ENCODE measurements at places on chromosomes 3 and 15.

- peak; percentile 0 for DNase-seq
Measured at GRCh38 chr15:32029409-32029861, 880 bp upstream of the CHRNA7 start.

DNA sequence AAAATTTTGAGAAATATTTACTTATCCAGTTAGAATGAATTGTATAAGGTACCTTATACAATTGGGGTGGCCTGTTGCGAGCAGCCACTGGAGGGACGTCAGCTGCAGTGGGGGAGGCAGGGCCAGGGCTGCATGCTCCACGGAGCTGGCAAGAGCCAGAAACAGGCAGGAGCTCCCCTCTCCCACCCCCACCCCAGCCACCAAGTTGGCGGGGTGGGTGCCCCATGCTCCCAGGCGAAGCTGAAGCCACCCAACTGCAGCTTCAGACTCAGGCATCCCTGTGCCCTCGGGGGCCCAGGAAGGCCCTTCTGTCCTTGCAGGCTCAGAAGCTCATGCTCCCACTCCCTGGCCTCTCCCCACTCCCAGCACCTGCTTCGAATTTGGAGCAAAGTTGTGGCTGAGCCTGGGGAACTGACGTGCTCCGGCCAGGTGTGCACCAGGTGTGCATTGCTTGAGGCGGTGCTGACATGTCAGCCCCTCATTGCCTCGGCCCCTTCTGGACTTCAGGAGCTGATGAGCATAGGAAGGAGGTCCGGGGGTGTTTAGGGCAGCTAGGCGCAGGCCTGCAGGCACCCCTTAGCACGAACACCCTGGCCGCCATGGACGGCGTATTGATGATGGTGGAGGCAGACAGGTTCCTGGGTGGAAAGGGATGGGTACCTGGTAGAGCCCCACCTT is 743.8 kb upstream of the GBE1 start:
- no peak for DNase-seq

GRCh38 chr3:39000008-39000450 is 51.7 kb downstream of the SCN11A start:
- DNase-seq: peak; percentile 27

DNA sequence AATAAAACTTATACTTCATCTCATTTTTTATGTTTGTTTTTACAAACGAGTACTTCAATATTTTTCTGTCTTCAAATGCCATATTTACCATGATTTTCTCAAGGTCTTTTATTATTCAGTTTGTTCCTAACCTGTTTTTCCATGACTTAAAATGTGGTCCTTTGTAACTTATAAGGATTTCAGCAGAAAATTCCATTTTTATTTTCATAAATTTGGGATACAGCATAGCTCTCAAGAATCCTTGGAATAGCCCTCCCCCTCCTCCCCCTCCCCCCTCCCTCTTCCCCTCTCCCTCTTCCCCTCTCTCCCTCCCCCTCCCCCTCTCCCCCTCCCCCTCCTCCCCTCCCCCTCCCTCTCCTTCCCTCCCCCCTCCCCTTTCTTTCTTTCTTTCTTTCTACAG is 14.9 kb upstream of the STX19 start:
- DNase-seq: no peak

DNA sequence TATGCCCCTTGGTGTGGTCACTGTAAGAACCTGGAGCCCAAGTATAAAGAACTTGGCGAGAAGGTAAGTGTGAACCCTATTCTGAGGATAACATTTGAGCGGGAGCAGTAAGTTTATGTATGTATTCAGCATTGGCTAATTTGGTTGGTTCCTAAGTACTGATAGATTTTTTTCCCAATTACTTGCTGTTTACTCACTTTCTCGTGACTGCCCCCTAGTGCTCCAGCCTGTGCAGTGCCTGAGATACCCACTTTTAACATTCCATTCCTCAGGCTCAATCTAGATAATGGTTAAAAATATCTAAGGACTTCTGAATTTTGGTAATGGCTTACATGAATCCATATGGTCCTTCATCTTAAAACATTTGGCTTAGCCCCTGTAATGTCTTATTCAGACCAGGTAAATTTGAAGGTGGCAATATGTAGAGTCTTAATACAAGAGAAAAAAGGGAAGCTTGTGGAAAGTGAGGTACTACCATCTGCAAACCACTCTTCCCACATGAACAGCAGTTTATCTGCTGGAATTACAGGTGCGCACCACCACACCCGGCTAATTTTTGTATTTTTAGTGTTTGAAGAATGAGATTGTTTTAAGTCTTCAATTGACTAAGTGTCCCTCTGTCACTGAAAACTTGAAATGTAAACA is 7.1 kb downstream of the ELL3 start:
- DNase-seq: peak; percentile 41

- peak; percentile 70 for DNase-seq
Measured at GRCh38 chr15:77907824-77908751, 169.4 kb downstream of the TBC1D2B start.

DNA sequence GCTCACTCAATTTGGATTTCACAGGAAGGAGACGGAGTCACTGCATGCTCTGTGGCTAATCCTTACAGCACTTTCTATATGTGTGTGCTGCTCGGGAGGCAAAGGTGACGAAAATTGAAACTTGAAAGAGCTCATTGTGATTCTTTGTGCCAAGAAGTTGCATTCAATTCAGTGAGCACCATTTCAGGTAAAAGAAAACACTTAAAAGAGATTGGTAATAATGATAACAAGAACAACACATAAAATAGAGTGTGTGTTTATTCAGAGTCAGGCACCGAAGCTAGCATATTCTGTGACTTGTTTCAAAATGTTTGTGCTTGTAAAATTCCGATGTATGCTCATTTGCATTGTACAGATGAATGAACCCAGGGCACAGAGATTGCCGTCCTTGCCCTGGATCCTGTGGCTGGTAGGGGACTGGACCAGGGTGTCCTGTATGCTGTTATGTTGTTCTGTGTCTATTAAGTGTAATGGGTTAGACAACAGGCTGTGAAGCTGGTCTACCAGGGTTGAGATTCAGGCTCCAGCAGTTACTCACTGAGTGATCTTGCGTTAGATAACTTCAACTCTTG is 193.3 kb upstream of the PROK2 start:
- DNase-seq: no peak

GRCh38 chr3:8548502-8549275 is 47.1 kb downstream of the LMCD1 start:
- no peak for DNase-seq

GRCh38 chr3:178428037-178428436 is 108.2 kb upstream of the KCNMB2 start:
- no peak for DNase-seq

DNA sequence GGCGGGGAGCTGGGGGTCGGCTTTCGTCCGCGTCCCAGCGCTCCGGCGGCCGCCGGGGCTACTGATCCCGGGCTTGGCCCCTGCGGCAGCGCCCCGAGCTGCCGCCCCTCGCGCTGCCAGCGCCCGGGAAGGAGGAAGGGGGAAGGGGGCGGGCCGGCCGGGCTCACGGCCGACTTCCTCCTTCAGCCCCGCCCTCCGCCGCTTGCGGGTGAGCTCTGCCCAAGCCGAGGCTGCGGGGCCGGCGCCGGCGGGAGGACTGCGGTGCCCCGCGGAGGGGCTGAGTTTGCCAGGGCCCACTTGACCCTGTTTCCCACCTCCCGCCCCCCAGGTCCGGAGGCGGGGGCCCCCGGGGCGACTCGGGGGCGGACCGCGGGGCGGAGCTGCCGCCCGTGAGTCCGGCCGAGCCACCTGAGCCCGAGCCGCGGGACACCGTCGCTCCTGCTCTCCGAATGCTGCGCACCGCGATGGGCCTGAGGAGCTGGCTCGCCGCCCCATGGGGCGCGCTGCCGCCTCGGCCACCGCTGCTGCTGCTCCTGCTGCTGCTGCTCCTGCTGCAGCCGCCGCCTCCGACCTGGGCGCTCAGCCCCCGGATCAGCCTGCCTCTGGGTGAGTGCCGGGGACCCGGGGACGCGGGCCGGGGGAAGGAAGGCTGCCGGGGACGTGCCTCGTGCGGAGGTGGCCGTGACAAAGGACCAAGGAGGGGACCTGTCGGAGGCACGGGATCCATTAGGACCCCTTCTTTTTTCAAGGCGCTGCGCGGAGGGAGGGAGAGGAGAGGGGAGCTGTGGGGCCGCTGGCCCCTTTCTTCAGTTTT is at the start of gene SEMA4B:
Gene SEMA4B, plus strand, starts transcription at position 201 of the 814 bp plus-strand sequence. Its CDS starts 249 bp downstream, at position 450.
- DNase-seq: no peak
